ENCODE measurements at places on chromosomes 4 and X.

DNA sequence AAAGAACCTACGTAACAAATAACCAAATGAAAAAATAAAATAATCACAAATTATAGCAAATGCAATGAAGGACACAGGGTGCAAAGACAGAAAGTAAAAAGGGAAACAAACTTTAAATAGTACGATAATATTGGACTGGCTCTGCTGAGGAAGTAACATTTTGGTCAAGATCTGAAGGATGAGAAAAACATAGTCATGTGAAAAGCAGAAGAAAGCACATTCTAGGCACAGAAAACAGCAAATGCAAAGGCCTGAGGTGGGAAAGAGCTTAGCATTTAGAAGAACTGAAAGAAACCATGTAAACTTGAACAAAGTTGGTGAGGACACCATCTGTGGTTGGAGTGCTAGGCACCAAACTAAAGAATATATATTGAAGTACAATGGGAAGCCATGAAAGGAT is 111.2 kb downstream of the PPP3CA start:
- DNase-seq = no peak

DNA sequence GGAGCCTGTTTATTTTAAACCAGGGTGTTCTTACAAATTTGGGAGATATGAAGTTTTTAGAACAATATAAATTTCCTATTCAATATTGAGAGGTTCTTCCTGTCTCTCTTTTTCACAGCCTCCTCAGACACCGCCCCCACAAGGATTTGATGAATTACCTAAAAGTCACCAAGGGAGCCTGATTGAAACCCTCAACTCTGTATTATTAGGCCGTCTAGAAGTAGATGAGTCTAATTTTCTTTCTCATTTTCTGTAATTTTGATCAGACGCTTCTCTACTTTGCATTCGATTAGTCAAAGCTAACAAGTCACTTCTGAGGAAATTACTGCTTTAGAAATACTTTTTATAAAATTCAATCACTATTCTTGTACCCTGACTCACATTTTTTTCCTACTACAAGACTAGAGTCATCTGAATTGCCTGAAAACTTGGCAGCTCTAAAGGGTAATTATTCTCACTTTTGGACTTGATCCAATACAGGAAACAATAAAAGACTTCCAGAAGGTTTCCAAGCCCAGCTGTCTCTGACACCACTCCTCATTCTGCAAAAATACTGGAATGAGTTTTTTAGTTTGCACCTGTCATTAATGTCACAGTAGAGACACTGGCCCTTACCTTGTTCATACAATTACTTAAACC is 111.2 kb downstream of the ELOVL6 start:
- DNase-seq = no peak

GRCh38 chrX:1327651-1328304 is 8.8 kb upstream of the IL3RA start:
- no peak for DNase-seq

DNA sequence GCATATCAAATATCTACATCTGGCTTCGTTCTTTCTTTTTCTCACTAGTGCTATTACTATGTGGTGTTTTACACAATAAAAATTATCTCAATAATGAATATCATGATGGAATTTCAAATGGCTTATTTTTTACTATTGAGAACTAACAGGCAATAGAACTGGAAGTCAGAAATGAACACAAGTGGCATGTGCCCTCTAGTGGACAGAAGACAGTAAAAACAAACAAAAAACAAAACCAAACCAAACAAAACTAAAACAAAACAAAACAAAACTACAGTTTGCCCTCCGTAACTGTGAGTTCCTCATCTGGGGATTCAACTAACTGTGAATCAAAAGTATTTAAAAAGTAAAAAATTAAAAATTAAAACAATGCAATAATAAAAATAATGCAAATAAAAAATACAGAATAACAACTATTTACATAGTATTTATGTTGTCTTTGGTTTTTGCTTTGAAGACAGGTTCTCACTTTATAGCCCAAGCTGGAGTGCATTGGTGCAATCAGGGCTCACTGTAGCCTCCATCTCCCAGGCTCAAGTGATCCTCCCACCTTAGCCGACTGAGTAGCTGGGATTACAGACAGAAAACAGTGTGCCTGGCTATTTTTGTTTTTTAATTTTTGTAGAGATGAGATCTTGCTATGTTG is 195.6 kb upstream of the TACR3 start:
- DNase-seq = no peak

DNA sequence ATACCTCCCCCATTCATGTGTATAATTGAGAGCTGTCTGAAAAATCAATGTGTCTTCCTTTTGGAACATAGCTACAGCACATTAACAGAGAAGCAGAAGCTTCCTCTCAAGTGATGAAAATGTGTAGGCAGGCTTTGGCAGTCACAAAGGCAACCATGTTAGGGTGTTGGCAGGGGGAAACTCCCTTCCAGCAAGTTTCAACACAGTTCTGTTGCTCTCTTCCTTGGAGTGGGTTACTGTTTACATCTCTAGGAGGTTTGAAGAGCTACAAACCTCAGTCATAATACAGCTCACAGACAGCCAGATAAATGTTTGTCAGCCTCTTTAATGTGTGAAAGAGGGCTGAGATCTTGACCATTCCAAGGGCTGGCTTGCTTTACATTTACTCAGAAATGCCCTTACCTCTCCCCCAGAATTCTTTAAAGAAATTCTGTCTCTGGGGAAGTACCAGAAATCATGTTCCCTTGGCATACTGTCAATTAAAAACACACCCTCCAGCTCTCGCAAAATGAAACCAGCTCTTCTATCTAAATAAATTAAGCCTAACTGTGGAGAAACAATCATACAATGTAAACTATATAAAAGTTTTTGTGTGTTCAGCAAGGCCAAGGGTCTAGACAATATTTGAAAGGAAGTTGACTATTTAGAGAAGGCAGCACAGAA is 18.9 kb downstream of the ZBTB33 start:
- DNase-seq = no peak
